Activated CD4-positive, alpha-beta T cell treated with anti-CD3 and anti-CD28 coated beads, Interleukin-2, amount 50 U/mL, for 16 hours (primary cell): ENCODE measurements at places on chromosomes 7 and 10.

DNA sequence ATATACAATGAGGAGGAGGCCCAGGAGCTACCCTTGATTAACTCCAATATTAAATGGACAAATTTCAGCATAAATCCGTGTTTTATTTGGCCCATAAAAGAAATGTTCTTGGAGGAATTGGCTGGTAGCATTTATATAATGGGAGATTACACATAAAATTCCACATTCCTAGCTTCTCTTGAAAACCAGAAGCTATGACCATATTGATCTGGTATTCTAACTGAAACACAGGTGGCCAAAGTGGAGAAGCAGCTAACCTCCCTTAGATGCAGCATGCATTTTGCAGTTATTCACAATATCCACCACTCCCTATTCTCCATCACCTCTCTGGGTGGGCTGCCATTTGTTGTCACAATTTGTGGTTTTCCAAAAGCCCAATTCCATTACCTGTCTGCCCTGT is 148.8 kb upstream of the CACNA2D1 start:
- no peak for DNase-seq

DNA sequence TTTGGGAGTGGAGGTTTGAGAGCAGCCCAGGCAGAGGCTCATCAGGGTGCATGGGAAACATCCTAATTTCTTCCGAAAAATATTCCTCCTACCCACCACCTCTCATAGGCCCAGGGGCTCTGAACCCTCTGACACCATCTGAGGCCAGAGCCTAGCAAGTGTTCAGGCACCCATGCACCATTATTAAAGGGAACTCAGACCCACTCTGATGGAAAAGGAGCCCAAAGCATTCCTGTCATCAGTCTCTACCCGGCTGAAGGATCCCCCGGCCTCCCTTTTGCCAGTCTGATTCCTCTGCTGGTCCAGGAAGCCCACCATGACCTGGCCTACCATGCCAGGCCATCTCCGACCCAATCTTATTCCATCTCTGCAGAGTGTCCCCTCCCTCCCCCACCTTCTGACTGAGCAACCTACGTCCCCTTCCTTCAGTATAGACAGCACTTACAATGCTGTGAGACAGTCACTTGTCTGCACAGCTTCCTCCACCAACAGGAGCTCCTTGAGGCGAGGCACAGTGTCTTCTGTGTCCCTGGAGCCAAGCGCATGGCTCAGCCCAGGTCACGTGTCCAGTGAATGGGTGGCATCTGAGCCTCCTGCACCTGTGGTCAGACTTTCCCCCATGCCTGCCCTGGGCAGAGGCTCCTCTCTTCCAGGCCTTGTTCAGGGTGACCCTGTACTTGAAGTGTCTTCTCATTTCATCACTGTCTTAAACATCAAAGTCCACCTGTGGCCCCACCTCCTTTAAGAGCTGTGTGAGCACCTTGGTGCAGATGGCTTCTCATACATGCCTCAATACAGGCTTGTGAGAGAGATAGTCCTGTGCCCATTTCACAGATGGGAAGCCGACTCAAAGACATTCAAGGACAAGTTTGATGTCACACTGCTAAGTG is 889 bp upstream of the GPR15LG start:
- no peak for DNase-seq

DNA sequence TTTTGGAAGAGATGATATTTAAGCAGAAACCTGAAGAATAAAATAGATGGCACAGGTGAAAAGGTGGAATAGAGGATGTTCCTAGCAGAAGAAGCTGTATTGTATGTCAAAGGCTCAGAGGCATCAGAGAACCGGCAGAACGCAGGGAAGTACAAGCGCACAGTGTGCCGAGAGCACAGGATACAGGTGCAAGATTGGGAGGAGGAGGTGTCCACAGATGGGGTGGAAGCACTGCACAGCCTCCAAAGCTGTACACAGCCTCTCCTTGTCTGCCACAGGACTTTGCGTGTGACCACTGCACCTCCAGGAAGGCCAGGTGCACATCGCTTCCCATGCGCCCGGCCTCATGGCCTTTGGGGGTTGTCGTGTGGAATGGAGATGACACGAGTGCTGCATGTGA is 23.3 kb upstream of the SEC61G start:
- DNase-seq, result no peak

GRCh38 chr10:6119423-6119822 is 30.6 kb downstream of the RBM17 start:
- DNase-seq, result no peak

DNA sequence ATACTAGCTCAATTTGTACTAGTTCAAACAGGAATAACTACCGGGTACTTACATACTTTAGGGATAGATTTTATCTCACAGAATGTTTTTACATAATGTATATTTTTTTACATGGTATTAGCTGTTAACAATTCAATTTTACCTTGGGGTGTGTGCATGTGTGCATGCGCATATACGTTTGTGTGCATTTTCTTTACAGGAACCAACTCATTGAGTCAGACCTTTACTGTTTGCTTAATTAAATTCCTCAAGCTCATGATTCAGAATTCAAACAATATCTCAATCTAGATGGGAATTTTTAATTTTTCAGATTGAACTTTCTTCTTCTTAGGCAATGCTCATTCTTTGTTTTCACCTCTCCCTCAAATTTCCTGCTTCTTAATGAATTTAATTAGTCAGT is 24.7 kb upstream of the WASL start:
- no peak for DNase-seq

DNA sequence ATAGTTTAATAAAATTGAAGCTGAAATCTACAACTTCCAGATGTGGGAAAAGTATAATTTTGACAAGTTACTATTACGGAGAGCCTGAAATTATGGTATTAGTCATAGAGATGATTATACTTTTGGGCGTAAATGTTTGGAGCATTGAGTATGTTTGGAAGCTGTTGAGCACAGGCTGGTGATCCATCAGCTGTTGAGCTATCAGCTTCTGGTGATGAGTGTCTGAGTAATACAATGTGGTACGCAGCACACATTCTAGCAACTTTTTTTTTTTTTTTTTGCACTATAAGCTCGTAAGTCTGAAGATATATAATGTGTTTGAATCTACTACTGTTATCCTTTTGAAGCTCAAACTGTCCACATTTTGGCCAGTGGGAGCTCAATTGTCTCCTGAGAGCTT is 123.4 kb downstream of the ATE1 start:
- DNase-seq, result no peak

- no peak for DNase-seq
Measured at GRCh38 chr10:103680869-103681236, 174.5 kb downstream of the SH3PXD2A start.

- peak; percentile 8 for DNase-seq
Measured at GRCh38 chr10:35409094-35409582, 72.8 kb downstream of the CCNY start.

- DNase-seq, result peak; percentile 83
Measured at GRCh38 chr7:77331938-77332695, 84.0 kb downstream of the GSAP start.

- no peak for DNase-seq
Measured at GRCh38 chr7:47497367-47498096, 84.4 kb downstream of the TNS3 start.

DNA sequence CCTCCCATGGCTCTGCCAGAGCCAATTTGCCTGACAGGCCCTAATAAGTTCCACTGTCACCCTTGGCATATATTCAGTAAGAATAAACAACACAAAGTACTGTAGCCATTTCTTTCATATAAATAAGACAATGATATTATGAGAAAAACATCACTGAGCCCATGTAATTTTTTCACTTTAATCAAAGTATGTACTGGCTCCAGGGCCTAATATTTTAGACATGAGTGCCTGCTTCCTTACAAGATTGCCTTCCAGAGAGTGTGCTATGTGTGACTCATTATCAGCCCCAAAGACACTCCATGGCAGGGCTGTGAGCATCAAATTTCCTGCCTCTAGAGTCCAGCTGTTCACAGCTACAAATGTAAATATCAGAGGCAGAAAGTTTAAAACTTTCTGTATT is 297.6 kb downstream of the LHFPL3 start:
- DNase-seq, result no peak

DNA sequence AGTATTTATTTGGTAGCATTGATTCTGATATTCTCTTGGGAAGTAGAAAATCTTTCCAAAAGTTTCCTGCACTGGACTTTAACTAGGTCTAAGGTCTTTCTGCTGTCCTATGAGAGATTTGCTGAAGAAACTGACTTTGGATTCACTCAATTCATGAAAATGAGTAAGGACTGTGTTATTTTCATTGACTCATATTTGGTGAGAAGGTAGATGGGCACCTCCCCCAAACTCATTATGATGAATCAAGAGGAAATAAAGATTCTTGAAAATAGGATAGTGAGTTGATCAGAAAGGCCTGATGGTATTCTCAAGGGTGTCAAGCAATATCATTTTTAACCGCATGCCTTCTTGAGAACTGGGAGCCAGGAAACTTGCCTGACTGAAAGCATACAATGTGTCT is 110.3 kb downstream of the RNF133 start:
- no peak for DNase-seq

- no peak for DNase-seq
Measured at GRCh38 chr7:96740130-96740529, 30.5 kb upstream of the SEM1 start.

DNA sequence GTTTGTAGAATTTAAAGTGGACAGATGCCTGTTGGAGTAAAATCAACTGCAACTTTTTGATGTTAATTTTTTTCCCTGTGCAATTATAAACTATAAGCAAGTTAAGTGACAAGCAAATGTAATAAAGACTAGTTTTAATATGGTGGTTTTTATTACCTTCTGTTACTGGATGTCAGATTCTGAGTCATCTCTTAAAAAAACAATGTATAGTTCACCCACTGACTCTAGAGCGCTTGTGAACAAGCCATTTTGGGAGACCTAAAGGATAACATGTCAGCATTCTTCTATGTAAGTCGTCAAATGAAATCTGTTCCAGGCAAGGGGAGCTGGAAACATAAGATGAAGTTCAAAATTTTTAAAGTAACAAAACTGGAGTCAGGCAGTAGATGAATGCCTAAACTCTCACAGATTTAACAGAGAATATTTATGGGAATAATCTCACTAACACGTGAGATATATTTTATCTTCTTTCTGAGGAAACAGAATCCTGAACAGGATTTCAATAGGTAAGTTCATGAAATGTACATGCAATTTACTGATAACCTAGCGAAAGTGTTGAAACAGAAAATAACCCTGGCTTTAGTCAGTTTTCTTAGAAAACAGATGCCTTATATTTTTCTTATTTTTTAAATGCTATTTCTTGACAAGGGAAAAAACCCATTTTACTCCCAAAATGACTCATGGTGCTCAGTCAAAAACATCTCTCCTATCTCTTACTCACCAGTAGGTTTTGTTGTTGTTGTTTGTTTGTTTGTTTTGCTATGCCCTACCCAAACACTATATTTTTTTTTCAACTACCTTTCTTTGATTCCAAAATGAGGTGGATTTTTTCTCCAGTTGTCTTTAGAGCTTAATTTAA is 91.7 kb downstream of the SLC39A12 start:
- no peak for DNase-seq

DNA sequence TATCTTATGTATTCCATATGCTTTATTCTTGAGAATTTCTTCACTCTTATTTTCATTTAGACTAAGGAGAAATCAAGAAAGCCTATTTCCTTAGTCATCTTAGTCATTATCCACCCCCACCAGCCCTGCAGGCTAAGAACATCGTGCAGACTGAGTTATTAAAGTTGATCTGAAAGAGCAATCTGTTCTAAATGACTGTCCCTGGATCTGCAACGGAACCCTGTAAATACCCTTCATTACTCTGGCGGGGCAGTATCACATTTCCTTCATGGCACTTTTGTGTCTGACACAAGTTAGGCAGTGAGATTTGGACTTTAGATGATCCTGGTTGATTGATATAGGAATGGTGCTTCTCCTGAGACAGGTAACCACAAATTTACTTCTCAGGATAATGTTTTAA is 3.5 kb upstream of the MYPN start:
- DNase-seq, result peak; percentile 8

DNA sequence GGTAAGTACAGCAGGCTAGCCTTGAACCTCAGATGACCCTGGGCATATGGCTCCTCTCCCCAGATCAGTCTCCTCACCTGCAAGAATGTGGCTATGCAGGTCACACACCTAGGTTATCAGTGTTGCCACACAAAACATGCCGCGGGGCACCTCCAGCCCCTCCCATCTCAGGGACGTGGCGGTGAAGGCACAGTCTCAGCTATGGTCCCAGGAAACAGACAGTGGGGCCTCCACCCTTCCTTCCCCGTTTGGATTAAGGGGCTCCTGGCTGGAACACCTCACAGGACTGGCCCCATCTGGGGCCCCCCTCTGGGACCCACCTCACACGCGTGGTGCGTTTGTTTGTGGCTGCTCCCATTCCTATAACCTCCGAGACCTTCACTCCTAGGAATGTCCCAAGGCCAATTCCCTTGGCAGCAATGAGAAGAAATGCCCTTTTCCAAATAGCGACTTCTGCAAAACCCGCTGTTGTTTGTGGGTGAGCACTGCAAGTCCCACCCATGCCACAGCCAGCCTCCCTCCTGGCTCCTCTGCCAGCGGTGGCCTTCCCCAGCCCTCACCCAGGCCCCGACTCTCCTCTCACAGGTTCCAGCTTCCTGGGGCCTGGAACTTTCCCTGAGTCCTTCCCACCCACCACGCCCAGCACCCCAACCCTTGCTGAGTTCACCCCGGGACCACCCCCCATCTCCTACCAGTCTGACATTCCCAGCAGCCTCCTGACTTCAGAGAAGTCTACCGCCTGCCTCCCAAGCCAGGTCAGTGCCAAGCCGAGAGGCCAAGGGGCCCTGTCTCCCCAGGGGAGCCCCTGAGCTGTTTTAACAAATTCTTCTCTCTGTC is 17.1 kb downstream of the ZMIZ2 start:
- DNase-seq, result no peak

- DNase-seq, result no peak
Measured at GRCh38 chr10:52351914-52352330, 37.8 kb downstream of the DKK1 start.

DNA sequence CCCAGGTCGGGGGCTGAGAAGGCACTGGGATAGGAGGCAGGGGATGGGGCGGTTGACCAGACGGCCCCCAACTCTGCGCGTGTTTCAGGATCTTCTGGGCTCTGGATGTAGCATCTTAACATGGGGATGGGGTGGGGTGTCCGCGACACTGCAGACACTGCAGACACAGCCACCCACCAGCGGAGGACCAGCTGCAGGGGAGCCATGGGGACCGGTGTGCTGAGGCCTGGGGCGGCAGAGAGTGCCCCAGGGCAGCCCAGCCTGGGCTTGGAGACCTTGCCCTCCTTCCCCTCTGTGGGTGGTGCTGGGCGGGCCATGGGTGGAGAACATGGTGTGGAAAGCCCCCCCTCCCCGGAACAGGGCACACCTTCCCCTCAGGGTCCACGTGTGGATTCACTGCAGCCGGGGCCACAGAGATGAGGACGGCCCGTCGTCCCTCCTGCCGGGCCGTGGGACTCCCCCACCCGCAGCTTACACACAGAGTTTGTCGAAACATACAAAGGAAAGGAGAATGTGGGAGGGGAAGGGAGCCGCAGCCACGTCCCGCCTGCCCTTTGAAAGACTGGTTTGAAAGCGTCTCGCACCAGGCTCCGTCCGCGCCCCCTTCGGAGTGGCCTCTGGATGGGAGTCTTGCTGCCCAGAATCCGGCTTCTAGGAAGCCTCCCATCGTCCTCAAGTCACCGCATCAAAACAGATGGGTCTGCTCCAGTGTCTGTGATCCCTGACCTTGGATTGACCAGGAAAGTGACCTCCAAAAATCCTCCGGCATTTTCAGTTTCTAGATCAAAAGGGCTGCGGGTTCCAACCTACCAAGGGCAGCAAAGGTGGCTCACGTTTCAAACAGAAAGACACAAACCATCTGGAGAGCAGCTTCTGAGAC is 91.5 kb upstream of the TCERG1L start:
- no peak for DNase-seq
